ENCODE measurements at places on chromosomes 4 and X.

DNA sequence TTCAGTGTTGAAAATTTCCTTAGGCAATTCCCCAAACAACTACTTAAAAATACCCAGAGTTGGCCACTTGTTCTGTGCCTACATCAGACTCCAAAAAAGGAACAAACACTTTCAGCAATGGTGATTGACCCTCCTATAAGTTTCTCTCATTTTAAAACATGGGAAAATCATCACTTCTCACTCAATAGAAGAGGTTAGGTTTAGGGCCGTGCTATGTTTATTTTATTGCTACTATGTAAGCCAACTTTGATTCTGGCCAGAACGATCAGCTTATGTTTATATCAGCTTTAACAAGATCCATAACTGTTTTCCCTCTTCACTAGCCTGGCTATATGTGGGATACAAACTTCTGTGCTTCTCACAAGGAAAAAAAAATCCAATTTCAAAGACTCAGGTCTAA, 133.1 kb downstream of the MTNR1A start:
- DNase-seq = no peak

GRCh38 chr4:109072595-109072994, 229.9 kb downstream of the COL25A1 start:
- no peak for DNase-seq

GRCh38 chr4:167883266-167883665, 209.1 kb upstream of the ANXA10 start:
- no peak for DNase-seq

- DNase-seq = no peak
These were observed 3.5 kb upstream of the MAD2L1 start for GRCh38 chr4:120070196-120070595.

GRCh38 chr4:91961504-91961903, 342.3 kb upstream of the GRID2 start:
- no peak for DNase-seq

DNA sequence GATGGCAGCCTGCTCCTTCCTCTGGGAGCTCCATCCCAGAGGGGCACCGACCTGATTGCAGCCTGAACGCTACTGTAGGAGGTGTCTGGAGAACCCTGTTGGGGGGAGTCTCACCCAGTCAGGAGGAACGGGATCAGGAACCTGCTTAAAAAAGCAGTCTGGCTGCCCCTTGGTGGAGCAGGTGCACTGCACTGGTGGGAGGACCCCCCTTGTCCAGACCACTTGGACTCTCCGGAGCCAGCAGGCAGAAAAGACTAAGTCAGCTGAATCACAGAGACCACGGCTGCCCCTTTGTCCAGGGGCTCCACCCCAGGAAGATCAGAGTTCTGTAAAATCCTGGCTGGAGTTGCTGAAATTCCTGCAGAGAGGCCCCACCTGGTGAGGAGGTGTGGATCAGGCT, 67.3 kb upstream of the MAGEB18 start:
- DNase-seq = no peak

GRCh38 chrX:52830551-52830950, 19.5 kb downstream of the XAGE5 start:
- DNase-seq = no peak
